ENCODE measurements at places on chromosomes 1 and 21. TPM values are rescaled to one million over a fixed set of nuclear protein-coding genes. Genes with fewer than 3 reads are reported as not detected.

DNA sequence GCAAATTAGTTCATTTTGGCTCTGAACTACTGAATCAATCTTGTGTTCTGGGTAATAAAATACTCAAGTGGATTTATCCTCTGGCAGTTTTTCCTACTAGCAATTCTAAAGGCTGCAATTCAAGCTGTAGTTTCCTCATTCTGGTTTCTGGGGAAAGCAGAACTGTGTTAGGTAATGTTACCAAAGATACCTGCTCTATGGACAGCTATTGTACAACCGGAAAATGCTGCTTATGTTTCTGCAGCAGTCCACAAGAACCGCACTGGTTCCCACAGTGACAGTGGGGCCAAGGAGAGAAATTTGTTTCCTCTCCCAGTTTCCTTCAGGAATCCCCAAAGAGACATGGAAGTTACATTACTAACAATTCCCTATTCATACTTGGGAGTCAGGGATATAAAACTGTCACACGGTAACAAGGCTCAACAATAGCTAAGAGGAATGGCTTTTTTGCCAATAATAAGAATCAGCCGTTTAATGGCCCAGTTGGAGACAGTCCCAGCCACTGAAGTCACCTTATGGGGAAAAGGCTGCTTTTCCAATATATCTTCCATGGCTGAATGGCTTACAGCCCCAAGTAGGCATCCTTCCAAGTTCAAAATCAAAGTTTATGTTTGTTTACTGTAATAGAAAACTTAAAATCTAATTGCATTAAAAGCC, 52.6 kb downstream of the PCNX2 start:
- no peak for DNase-seq

- DNase-seq = no peak
Observed at GRCh38 chr1:155016231-155016831, 13.7 kb downstream of the ZBTB7B start.

GRCh38 chr1:78493451-78493850, 2.7 kb downstream of the PTGFR start:
- DNase-seq = no peak

- no peak for DNase-seq
Observed at GRCh38 chr1:206803221-206803730, 31.0 kb upstream of the IL10 start.

CFAP74 gene
- 0.26 TPM for total RNA-seq

All from fibroblast of lung (primary cell).